ENCODE measurements at places on chromosomes 16 and 17.

DNA sequence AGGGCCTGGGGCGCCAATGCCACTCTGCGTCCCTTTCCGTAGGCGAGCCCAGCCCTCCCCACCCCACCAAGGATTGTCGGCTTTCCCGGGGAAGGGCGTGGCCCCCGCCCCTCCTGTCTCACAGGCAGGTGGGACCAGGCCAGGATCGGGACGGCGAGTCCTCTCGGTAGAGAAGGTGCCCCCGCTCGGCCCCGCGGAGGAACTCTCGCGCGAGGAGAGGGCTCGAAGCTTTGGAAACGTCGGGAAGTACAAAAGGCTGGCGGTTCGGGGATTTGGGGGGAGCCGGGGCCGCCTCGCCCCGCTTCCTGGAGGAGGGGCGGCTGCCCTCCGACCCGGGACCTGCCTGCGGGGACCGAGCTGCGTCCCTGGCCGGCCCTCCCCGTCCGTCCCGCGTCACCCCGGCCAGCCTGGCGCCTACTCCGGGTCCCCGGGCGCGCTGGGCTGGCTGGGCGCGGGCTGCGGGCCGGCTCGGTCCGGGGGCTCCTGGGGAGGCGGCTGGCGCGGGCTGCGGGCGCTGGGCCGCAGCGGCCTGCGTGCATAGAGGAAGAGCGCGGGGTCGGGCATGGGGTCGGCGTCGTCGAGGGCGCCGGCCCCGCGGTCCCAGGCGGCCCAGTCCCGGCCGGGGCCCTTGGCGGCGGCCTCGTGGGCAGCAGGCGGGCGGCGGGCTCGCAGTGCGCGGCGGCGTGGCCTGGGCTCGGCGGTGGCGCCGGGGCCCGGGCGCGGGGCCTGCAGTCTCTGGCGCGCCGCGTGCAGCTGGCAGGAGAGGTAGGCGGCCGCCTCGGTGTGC, 12.6 kb upstream of the CLUH start:
- no peak for DNase-seq

DNA sequence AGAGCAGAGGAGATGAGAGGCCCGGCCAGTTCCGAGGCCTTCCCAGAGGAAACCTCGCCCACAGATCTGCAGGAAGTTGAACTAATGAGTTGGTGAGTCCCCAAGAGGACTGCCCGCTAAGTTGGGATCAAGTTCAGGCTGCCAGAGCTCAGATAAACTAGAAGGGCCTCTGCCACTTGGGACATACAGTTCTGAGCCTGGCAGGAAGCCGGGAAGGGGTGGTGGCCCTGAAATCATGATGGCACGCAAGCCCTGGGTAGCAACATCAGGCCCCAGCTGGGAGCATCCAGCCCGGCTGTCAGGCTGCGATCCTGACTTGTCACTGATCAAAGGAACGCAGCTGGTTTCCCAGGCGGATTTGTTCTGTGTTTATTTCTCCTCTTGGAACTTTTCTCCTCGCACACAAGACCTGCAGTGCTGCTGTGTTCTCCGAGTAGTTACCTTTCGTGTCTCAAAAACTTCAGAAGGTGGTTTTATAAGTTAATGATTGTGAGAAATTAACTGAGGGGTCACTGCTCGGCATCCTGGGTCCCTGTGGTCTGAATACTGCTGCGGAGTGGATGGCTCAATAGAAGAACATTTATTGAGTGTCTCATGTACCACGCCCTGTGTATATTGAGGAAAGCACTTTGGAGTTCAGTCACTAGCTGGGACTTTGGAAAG, 8.0 kb upstream of the WFDC1 start:
- DNase-seq: no peak

GRCh38 chr17:11580677-11581076, 17.6 kb upstream of the DNAH9 start:
- no peak for DNase-seq

- DNase-seq: no peak
These were observed 6.9 kb downstream of the DEXI start for GRCh38 chr16:10935226-10935915.

DNA sequence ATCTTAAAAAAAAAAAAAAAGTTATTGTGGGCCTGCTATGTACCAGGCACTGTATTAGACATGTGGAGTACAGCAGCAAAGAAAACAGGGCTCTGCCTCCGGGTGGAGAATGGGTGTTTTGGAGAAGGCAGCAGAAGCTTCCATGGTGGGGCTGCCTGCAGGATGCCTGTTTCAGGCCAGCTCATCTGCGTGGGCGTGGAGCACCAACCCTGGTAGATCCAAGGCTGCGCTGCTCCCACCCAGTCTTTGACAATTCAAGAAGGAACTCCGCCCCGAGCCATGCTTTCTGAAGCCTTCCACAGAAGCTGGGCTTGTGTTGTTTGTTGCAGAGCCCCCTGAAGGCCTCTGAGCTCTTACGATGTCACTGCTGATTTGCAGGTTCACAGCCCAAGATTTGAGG, 23.2 kb upstream of the CACNG1 start:
- no peak for DNase-seq

GRCh38 chr16:46906360-46907060, 22.3 kb downstream of the GPT2 start:
- no peak for DNase-seq

GRCh38 chr16:89407282-89407924, 83.0 kb downstream of the ANKRD11 start:
- DNase-seq: peak; percentile 40

- DNase-seq: no peak
These were observed 487.1 kb downstream of the GRIN2A start for GRCh38 chr16:9695152-9695551.

DNA sequence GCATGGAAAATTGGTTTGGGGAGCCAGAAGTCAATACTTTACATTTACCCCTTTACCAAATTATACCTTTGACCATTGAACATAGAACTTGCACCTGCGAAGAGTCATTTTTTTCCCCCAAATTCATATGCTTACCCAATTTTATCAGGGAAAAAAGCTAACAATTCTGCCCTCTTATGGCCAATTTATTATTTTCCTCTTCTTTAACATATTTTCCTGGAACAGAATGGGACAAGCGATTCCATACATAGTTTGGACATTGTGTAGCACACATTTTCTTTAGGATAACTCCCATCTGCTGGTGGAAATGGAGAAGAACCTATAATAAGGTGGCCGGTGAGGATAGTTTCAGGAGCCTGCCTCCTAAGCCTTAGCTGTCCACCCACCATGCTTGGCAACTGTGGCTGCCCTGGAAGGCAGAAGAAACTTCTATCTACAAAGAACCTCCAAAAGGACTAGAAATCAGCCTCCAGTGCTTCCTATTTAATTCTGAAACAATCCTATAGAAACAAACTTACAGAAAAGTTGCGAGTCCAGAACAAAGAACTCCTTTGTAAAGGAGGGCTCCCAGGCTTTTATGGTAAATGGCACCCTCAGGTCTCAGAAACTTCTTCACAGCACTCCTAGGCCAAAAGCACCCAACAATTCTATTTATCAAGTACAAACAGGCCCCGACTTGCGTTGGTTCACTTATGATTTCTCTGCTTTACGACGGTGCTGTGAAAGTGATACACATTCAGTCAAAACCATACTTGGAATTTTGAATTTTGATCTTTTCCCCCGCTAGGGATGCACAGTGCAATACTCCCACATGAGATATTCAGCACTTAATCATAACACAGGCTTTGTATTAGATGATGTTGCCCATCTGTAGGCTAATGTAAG, 64.1 kb upstream of the CACNG4 start:
- no peak for DNase-seq

DNA sequence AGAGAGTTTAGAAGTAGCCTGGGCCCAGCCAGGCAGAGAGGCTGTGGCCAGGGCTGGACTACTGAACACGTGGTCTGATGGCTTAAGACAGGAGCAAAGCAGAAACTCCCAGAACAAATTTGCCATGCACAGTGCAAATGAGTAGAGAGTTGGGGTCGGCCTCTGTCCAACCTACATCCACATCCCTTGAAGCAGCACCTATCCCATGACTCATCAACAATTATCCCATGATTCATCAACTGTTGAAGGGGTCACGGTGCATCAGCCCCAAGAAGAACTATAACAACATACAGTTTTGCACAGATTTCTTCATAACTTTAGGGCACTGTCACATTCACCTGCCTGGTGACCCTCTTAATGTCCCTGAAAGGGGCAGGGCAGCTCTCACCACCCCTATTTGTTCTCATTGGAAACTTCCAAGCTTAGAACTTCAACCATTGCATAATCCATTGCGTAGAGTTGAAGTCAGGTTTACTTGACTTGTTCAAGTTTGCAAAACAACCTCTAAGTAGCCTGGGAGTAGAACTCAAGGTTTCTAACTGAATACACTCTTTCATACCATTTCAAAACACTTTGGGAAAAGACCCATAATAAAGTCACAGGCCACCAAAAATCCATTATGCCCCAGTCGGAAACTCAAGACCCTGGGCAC, 235.2 kb upstream of the CDH5 start:
- DNase-seq: no peak

DNA sequence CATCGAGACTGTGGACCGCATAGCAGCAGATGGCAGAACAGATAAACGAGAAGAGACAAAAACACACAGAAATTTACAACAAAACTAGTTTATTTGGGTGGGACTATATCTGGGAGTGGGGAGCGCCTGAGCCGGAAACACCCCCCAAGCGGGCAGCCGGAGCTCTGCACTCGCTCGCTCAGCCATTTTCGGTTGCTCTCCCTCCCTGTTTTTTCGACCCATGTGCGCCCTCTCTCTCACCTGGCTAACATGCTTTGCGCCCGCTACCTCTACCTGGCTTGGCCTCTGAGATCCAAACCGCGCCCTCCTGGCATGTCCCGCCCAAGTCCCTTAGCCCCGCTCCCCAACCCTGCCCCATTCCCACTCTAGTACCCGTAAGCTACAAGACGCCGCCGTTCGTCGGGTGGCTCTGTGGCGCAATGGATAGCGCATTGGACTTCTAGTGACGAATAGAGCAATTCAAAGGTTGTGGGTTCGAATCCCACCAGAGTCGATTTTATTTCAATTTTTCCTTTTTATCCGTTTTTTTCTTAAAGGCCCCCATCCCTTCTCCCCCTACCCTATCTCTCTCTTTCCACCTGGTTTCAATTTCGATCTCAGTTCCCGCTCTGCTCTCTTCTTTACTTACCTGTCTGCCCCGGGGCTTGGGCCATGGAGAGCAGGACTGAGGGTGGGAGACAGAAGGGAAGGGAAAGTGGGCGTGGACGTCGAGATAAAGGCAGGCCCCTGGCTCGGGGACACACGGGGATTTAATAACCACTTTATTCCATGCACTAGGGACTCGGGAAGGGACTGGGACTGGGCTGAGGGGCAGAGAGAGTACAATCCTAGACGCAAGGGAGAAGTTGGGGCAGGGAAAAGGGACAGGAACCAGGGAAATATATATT, 2.4 kb upstream of the ALOXE3 start:
- DNase-seq: peak; percentile 60

DNA sequence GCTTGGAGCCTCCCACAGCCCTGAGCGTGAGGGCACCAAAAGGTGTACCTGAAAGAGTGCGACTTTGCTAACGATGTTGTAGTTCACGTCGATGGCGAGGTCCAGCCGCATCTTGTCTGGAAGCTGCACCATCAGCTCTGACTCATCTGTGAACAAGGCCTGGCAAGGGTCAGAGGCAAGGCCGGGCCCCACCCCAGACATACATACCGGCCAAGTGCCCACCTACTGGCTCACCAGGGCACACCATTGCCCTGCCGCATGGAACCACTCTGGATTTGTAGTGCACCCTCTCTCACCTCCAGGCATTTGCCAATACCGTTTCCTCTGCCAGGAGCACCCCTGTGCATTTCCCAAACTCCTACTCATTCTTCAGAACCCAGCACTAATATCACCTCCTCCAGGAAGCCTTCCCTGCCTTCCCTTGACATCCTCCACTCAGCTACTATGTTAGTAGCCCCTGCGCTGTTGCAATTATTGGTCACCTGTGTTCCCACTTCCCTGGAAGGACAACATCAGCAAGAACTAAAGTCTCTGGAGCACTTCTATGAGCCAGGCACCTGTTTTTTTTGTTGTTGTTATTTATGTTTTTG, 69.4 kb downstream of the CNGB1 start:
- no peak for DNase-seq

DNA sequence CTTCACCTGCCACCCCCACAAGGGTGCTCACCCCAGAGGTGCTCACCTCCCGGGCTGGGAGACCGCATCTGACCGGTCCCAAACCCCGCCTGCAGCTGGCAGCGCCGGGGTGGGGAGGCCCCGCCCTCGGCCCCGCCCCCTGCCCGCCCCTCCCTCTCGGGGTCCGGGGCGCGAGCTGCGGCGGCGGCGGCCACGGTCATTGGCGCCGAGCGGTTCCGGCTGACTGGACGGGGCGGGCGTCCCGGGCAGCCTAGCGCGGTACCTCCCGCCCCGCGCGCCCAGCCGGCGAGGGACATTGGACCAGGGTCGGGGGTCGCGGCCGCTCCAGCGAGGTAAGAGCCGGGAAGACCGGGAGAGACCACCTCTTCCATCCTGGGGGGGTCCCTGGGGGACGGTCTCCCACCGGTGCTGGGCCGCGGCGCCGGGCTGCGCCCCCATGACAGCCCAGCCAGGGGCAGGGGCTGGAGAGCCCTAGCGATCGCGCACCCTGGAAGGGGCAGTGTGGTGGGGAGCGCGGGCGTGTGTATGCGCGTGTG, at the start of gene CACNG5:
TSS of gene CACNG5 (plus strand) at position 199 of the 536 bp plus-strand sequence. CDS start 42,216 bp downstream, outside the sequence.
- DNase-seq: no peak

GRCh38 chr17:15453246-15453645, 14.2 kb downstream of the CDRT4 start:
- DNase-seq: no peak

DNA sequence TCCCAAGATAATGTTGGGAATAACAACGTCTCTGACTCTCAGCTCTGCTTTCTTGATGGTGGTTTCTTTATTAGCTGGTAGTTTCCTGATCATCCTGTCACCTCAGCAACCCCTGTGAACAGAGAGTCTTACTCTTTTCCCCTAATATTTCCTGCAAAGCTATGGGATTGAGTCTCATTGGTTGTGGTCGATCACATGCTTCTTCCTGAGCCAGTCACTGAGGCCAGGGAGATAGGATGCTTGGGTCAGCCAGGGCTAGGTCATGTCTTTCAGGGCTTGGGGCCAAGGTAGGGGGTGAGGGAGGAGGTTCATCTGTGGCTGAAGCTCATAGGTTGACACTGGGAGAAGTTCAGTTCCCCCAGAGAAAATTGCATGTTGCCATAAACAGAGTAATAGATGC, 114.3 kb downstream of the ABCC1 start:
- DNase-seq: no peak

DNA sequence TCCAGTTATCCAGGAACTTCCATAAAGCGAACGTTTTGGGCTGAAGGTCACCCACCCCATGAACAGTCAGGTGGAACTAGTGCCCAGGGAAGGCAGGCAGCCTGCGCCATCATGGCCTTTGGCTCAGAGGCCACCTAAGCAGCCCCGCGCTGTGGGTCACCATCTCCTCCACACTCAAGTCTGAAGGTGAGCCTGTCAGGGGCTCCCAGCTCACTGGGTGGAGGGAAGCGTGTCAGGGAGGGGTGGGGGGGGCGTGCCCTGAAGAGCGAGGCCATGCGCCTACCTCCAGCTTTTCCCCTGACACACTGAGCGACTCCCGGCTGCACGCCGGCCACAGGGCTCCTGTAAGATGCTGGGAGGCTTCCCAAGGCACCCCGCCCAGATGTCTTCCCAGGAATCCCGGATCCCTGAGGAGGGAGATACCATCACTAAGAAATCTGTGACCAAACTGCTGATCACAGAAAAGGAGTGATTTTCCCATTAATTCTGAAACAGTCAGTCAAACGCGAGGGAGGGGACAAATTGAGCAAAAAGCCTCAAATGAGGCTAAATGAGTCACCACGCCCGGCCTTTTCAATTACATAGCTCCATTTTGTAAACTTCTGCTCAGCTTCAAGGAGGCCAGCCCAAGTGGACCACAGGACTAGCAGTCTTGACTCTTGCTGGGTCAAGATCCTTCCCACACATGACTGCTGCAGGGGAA, 26.5 kb upstream of the SLC25A19 start:
- DNase-seq: no peak
